ENCODE measurements at places on chromosomes 7 and 10.

- DNase-seq, result no peak
These were observed 9.2 kb downstream of the CDHR3 start for GRCh38 chr7:105972276-105972675.

GRCh38 chr10:33790521-33791271 lies 456.2 kb upstream of the NRP1 start:
- no peak for DNase-seq

- no peak for DNase-seq
These were observed 76.4 kb upstream of the IKZF1 start for GRCh38 chr7:50228148-50228547.

GRCh38 chr7:104264285-104264684 lies 56.5 kb upstream of the ORC5 start:
- DNase-seq, result no peak
